NCI-H2227 treated with DMSO at 0.1 percent for 48 hours (cell line): ENCODE measurements at places on chromosomes 5 and 9.

GRCh38 chr9:38437193-38437823, 13.1 kb upstream of the IGFBPL1 start:
- no peak for DNase-seq

DNA sequence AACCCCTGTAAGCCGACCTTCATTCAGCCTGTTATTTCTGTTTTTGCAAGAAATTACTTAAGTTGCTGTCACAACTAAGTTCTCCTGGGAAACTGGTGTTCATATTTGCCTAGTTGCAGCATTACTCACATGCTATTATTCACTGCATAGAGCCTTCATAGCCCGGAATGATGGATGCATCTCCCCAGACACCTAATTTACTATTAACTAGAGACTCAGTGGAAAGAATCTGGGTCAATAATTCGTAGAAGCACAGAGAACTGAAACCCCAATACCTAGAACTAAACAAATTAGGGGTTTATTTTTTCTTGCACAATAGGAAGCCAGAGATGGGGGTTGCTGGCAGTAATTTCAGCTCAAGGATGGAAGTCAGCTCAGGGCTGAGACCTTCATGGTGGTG, 45.7 kb upstream of the FAM170A start:
- DNase-seq = no peak

DNA sequence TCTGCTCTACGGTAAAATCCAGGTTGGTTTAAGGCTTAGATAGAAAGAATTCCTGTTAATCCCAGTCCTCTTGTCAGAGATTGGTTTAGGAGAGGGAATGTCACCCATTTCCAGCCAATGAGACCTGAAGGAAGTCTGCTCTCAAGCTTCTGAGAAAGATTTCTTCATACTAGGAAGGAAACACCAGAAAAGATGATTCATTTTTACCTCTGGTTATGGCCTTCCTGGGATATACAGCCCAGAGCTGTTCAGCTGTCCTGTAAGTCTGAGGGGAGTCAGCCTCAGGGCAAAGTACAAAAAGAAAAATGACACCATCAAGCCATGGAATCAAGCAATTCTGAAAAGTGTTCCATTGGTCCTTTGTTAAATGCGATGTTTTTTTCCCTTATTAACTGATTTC, 18.6 kb upstream of the CFAP95 start:
- DNase-seq = no peak

DNA sequence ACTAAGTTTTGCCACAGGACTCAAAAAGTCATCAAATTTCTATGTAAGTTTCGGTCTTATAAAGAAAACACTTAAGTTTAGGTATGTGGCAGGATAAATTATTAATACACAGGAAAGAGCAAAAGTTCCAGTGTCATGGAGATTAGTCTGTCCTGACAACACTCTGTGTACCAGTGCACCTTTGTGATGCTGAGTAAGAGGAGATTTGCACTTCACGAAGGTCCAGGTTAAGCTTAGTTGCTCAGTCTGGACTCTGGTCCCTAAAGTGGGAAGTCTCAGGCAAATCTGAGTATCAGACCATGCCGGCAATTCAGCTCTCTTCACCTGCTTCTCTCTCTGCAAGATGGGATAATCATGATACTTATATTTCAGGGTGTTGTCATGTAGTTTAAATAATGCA, 139.5 kb upstream of the RASGRF2 start:
- no peak for DNase-seq

- no peak for DNase-seq
These were observed 26.3 kb upstream of the TNPO1 start for GRCh38 chr5:72790186-72790585.

DNA sequence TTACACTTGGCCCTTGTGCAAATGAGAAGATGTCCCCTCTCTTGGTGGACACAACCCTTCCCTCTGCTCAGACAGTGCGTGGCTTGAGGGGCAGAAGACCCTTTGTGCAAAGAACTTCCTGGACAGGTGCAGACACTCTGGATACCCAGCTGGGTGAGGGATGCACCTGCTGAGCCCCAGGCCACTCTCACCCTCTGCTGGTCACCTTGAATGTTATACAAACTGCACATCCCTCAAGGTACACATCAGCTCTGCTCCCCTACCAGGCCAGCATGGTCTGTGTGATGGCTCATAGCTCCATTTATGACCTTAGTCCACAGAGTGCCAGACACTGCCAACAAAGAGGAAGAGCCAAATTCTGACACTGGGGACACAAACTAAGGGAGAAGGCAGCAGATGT, 3.1 kb upstream of the DIRAS2 start:
- no peak for DNase-seq

- no peak for DNase-seq
These were observed 194.5 kb upstream of the RIOK2 start for GRCh38 chr5:97377582-97377981.

- no peak for DNase-seq
These were observed 214.4 kb downstream of the NXNL2 start for GRCh38 chr9:88749420-88749819.

- no peak for DNase-seq
These were observed 95.1 kb upstream of the DNAH5 start for GRCh38 chr5:14039576-14039975.

GRCh38 chr5:146924132-146924531, 45.6 kb upstream of the PPP2R2B start:
- DNase-seq = no peak

DNA sequence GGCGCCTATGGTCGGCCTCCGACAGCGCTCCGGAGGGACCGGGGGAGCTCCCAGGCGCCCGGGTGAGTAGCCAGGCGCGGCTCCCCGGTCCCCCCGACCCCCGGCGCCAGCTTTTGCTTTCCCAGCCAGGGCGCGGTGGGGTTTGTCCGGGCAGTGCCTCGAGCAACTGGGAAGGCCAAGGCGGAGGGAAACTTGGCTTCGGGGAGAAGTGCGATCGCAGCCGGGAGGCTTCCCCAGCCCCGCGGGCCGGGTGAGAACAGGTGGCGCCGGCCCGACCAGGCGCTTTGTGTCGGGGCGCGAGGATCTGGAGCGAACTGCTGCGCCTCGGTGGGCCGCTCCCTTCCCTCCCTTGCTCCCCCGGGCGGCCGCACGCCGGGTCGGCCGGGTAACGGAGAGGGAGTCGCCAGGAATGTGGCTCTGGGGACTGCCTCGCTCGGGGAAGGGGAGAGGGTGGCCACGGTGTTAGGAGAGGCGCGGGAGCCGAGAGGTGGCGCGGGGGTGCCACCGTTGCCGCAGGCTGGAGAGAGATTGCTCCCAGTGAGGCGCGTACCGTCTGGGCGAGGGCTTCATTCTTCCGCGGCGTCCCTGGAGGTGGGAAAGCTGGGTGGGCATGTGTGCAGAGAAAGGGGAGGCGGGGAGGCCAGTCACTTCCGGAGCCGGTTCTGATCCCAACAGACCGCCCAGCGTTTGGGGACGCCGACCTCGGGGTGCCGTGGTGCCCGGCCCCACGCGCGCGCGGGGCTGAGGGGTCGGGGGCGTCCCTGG, 561 bp downstream of the DAPK1 start:
- no peak for DNase-seq
